CD8-positive, alpha-beta memory T cell (primary cell): ENCODE measurements at places on chromosomes 3 and 15. TPM values are rescaled to one million over a fixed set of nuclear protein-coding genes. Genes with fewer than 3 reads are reported as not detected.

DNA sequence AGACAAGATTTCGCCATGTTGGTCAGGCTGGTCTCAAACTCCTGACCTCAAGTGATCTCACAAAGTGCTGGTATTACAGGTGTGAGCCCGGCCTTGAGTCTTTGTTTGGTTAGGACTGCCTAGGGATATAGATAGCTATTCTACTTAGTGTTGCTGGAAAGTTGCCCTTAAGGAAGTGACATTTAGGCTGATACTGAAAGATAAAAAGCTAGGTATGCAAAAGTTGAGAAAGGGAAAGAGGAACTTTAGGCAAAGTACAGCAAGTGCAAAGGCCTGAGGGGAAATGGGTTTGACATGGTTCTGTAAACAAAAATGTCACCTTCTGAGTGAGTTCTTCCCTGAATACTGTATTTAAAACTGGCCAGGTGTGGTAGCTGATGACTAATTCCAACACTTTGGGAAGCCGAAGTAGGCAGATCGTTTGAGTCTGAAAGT lies 111.5 kb downstream of the ZNF609 start:
- DNase-seq: no peak

The PRSS50 gene
- not detected for total RNA-seq

The MRPL46 gene
- 53.6 TPM for total RNA-seq

- DNase-seq: no peak
These were observed 14.6 kb upstream of the IL17RD start for GRCh38 chr3:57179580-57180410.

DNA sequence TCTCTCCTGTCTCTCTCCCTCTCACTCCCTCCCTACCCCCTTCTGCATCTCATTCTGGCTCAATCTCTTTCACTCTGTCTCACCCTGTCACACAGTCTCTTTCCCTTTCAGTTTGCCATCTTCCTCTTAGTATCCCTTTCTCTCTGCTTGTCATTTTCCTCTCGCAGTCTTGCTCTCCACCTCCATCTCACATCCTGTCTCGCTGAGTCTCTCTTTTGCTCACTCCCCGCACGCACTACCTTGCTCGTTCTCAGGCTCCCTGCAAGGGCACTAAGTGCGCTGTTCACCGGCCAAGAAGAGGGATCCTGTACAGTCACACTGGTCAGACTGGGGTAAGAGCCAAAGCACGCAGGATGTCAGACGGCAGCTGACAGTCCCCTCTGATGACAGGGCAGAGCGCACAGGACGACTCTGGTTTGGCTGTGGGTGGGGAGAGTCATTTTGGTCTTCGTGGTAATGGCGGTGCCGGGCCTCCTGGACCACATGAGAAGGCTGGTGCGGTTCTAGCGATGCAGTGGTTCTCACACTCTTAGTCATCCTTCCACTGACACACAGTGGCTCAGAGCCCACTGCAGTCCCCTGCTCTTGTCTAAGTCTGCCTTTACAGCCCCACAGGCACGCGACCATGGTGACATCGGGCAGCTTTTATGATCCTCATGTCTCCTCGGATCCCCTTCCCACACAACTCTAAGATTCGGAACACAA lies 356.8 kb downstream of the FOXP1 start:
- peak; percentile 88 for DNase-seq

- no peak for DNase-seq
These were observed 50.5 kb upstream of the FGD5 start for GRCh38 chr3:14768182-14768790.

The C2CD4A gene
- 0.09 TPM for total RNA-seq

DNA sequence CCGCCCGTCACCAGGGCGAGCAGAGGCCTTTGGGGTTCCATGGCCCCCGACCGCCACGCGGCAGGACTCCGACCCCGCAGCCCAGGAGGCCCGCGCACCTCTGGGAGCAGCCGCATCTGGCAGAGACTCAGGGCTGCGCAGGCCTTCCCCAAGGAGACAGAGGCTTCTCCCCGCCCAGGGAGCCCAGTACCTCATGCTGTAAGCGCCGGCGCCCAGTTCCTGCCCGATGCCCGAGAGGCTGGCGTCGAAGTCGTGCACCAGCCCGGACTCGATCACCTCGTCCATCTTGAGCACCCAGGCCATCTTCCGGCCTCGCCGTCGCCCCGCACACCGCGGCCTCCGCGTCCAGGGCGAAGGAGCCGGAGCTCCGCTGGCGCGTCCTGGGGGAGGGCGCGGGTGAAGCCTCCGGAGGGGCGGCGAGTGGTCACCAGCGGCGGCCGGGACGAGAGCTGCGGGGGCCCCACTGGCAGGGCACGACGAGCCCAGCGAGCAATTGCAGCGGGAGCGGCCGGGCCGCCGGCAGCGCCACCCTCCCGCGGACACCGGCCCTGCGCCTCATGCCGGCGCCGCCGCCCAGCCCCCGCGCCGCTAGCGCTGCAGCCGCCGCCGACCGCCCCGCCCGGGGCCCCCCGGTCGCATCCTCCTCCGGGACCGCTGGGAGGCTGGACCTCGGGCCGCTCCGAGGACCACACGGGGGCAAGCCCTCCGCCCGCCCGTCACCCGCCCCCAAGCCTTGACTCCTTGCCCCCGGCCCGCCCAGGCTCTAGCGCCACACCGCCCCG lies 468 bp downstream of the UBP1 start:
- DNase-seq: peak; percentile 41

DNA sequence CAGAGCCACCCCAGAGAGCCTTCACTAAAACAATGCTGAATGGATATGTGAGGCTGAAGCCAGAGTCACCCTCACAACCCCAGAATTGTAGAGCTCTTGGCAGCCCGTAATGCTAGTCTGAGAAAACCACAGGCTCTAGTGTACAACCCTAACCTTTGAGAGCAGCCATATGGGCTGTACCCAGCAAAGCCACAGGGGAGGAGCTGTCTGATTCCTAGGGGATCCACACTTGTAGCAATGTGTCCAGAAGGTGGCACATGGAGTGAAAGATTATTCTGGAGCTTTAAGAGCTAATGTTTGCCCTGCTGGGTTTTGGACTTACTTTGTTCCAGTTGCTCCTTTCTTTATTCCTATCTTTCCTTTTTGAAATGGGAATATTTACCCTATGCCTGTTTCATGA lies 626.8 kb downstream of the GRM7 start:
- DNase-seq: no peak
